ENCODE measurements at places on chromosomes 16 and 17.
A peak's percentile ranks its signal among the peaks of the same experiment; 100 is the strongest.

DNA sequence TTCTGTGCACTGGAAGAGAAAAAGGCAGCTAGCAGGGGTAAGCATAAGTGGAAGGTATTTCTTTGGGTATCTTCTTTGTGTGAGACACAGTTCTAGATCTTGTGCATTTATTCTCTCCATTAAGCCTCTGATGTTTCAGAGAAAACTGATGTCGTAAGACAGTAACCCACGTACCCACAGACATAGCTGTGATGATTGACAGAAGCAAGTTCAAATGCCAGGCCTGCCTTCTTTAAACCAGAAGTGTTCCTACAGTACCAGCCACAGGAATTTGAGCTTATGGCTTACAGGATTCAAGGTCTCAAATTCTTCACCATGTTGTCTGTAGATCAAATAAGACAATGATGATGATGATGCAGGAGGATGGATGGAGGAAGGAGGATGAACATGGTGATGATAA lies 161.4 kb upstream of the KCNJ16 start:
- no peak for DNase-seq

GRCh38 chr17:46092991-46093390 lies 93.9 kb downstream of the STH start:
- DNase-seq, result no peak

DNA sequence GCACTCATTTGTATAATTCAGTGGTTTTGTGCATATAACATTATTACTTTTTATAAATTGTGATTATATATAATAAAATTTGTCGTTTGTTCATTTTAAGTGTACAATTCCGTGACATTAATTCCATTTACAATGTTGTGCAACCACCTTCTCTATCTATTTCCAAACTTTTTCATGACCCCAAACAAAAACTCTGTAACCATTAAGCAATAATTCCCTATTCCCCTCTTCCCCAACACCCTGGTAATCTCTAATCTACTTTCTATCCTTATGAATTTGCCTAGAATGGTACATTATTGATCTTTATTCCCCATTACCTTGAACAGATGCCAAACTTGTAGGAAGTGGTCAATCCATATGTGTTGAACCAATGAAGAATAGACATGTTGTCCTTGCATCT lies 61.3 kb upstream of the SMIM36 start:
- DNase-seq, result no peak

DNA sequence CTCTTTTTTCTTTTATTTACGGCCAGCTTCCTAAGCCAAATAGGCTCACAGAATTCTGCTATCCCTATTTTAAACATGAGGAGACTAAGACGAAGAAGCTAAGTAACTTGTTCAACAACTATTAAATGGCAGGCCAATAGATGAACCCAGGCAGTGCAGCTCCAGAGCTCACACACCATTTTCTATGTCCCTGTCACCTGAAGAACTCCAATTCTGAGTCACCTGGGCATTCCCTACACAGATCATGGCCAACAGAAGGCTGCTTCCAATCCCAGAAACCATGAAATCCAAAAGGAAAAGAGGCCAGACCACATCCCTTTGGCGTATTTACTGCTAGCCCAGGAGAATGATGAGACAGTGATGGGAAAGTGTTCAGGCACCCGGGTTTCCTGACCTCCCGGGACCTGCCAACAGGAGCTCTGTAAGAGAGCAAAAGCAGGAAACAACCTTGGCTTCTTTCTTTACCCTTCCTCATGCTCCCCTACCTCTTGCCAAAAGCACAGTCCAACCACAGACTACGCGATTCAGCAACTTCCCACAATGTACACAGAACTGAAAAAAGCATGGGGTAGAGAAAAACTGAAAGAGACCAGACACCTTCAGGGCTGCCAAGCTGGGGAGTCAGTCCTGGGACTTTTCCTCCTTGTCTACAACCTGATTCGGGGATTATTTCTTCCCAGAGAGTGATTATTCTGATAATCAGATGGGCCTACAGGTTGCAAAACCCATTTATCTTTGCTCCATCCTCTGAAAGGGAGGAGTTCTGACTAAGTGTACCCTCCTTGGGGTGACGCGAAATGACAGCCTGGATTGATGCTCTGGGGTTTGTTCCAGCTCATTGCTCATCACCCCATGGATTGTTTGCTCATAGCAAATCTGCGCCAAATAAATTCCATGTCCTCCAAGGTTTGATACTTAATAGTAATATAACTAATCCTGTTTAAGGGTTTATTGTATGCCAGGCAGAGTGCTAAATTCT lies 47.8 kb upstream of the HAS3 start:
- DNase-seq, result peak; percentile 94

DNA sequence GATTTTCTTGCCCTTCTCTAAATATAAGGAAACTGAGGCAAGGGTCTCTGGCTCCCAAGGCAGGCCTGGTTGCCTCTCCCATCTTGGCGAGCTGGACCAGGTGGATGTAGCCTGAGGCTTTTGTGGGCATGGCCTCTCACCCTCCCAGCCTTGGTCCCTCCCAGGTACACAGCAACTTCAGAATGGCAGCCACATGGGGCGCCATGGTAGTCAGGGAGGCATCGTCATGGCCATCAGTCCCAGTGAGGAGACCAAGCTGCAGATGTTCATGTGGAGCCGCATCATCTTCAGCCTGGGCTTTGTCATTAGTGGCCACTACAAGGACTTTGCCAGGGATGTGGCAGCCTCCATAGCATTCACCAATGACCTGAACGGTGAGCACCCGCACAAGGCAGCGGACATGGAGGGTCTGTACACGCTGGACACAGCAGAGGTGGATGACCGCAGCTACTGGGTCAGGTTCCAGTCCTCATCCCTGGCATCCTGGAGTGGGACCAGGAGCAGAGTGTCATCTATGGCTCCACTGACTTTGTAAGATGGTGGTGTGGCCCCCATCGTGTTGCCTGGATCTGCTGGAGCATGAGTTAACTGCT lies 165.8 kb upstream of the ZNF267 start:
- DNase-seq, result no peak

GRCh38 chr17:4530799-4531730 lies 24.1 kb downstream of the MYBBP1A start:
- DNase-seq, result peak; percentile 63

- DNase-seq, result no peak
Observed at GRCh38 chr17:1286379-1287106, 7.1 kb downstream of the TRARG1 start.

DNA sequence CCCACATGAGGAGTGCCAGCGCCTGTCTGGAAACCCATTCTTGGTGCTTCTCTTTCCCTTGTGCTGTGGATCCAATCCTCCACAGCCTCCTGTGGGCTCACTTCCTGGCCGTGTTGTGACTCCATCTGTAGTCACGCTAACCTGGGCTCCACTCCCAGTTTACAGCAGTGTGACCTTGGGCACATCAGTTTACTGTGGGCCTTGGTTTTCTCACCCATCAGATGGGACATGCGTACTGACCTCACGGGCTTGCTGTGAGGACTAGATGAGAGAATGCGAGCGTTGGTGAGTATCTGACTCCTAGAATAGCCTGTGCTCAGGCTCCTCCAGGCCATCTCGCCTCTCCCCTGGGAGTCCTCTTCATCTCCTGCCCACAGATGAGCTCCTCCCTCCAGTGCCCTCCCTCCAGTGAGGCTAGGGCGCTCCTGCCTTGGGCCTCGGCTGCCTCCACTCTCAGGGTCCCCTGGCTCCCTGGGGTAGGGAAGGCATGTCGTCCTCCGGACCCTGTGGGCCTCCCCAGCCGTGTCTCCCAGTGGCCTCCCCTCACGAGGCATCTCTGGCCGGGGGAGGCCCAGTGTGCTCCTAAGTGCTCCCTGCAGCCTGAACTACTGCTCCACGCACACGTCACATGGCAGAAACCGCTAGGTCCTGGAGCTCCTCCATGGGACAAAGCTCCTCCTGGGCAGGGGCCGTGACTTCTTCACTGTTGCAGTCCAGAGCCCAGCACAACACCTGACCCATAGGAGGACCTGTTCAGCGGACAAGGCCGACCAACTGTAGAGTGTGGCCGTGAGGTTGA lies 5.2 kb upstream of the FOXJ1 start:
- DNase-seq, result peak; percentile 2

- DNase-seq, result no peak
Observed at GRCh38 chr17:5536866-5537650, 47.3 kb downstream of the NLRP1 start.

DNA sequence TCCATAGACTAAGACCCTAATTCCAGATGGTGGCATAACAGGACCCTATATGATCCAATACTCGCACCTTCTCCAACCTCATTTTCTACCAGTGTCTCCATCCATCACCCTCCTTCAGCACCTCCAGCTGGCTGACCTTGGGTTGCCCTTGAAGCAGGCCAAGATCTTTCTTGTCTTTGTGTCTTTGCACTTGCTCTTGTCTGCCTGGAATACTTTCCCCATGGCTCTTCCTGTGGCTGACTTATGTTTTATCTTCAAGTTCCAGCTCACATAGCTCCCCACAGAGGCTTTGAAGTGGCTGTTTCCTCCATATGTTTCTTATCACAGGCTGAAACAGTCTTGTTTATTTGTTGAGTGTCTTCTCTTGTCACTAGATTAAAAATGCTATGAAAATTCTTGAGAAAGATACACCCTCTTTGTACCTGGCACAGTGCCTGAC lies 29.6 kb upstream of the MMD start:
- DNase-seq, result peak; percentile 73
